ENCODE measurements at places on chromosomes 5 and 9.

DNA sequence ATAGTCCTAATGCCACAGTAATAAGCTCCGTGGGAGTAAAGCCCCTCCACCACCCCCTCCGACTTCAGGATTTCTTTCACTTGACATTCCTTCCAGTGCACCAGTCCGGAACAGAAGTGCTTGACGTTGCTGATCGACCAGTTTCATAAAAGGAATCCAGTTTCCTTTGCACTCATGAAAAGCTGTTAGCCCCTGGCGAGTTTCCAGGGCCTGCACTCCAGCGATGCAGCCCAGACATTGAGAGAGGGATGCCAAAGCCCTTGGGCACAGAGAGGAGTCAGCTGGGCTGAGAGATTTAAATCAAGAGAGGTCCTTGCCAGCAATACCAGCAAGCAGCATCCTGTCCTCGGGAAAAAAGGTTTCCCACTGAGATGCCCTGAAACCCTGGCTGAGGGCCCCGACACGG lies 170.1 kb downstream of the GABBR2 start:
- DNase-seq: no peak

GRCh38 chr5:132260714-132261551 lies 3.4 kb downstream of the PDLIM4 start:
- peak; percentile 45 for DNase-seq

DNA sequence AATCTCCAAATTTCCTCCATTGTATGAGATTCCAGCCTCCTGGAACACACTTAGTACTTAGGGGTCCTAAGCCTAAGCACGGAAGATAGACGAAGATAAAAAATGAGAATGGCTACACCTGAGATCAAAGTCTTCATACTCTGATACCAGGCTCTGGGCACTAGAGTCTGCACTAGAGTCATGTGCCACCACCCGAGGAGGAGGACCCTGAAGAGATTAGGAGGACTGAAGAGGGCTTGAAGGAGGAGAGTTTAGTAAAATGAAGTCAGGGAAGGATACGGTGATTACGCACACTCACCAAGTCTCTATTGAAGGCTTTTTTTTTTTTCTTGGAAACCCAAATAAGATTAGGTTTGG lies 573 bp upstream of the SPATA24 start:
- DNase-seq: no peak

DNA sequence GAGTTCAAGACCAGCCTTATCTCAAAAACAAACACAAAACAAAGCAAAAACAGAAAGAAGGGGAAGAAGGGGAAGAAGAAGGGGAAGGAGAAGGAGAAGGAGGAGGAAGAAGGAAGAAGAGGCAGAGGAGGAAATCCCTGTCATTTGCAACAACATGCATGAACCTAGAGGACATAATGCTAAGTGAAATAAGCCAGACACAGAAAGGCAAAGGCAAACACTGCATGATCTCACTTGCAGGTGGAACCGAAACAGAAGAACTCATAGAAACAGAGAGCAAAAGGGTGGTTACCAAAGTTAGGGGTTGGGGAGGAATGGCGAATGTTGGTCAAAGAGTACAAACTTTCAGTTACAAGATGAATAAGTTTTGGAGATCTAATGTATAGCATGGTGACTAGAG lies 135.4 kb downstream of the UGCG start:
- no peak for DNase-seq

Data from HTR-8/SVneo (cell line).